ENCODE measurements at places on chromosomes 2 and 18.

DNA sequence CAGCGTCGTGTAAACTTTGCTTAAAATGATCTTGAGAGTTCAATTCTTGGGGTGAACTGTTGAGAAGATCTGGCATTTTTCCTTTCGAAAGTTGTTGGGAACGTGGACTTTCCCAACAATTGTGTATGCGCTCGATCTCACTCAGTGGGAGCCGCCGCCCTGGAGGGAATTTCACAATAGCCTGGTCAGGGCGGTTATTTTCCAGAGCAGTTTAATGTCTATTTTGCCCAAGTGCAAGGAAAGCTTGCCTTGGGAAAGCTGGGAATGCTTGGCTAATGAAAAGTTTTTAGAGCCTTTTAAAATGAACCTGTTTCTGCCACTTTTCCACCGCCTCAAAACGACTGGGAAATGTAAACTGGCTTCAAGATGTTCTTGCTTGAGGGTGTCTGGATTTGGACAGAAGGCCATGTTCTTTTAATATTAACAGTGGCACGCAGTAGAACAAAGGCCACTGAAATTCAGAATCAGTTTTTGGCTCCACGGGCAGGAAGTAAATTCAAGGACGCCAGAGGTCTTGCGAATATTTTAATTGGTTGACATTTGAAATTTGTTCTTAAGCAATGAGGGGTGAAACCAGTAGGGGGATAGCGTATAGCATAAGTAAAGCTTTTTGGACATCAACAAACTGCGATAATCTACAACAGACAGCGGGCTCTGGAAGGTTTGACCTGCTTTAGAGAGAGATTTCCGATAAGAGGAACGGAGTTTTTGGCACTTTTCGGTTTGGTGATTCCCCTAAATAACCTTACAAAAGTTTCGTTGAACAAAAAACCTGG lies 1.2 kb downstream of the CFLAR start:
- DNase-seq = peak; percentile 72

GRCh38 chr2:515441-516127 lies 161.6 kb downstream of the TMEM18 start:
- DNase-seq = no peak

DNA sequence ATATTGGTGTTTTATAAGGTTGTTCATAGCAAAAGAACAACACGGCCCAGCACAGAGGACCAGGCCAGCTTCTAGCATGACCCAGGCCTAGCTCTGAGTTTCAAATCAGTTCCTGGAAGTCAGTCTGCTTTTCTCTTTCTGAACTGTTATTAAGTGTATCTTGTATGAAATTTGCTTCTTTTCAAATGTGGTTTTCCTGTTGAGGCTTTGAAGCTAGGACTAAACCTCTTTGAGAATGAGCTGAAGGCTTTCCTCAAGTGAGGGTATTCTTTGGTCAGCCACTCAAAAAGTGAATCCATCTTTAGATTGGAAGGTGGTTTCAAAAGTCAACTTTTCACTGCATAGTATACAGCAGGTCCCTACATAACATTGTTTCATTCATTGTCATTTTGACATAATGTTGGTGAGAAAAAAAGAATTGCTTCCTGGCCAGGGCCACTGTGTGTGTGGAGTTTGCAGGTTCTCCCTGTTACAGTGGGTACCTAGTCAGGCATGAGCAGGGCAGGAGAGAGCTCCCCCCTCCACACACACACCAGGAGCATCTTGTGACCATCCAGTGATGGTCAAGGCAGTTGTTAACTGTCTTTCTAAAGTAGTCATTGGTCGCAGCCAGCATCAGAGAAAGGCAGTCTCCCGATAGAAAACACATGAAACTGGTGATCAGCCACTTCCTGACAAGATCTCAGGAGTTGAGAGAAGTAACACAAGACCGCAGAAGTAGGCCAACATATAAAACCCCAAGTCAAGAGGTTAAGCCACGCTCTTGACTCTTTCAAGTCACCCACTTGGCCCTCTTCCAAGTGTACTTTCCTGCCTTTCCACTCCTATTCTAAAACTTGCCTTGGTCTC lies 6.7 kb upstream of the ACAA2 start:
- no peak for DNase-seq

DNA sequence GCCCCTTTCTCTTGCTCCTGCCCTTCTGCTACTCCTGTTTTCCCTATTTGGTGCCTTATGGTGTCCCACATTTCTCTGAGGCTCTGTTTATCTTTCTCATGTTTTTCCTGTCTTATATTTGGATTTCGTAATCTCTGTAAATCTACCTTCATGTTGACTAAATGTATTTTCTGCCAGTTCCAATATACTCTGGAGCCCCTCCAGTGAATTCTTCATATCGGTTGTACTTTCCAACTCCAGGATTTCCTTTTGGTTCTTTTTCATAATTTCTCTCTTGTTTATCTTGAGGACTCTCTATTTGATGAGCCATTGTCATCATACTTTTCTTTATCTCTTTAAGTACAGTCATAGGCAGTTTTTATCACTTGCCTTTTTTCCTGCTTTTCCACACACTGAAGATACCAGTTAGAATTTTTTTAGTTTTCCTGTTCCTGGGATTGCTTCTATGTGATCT lies 19.1 kb downstream of the SCLY start:
- DNase-seq = no peak

- DNase-seq = no peak
These were observed 185.7 kb downstream of the HAUS1 start for GRCh38 chr18:46289931-46290330.

DNA sequence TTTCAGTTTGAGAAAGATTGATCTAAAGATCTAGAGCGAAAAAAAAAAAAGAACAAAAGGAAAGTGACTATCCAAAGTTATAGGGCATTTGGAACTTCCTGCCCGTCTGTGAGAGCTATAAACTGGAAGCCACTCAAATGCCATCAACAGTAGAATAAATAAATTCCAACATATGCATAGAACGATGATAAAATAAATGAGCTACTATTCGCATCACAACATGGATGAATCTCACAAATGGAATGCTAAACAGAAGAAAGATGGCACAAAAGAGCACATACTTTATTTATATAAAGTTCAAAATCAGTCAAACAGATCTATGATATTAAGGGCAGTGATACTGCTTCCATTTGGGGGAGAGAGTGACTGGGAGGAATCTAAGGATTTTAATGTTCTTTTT lies 128.8 kb downstream of the TTC32 start:
- no peak for DNase-seq

- DNase-seq = no peak
These were observed 537.9 kb upstream of the RAB6C start for GRCh38 chr2:129441610-129442009.

GRCh38 chr18:4444306-4444705 lies 10.8 kb downstream of the DLGAP1 start:
- no peak for DNase-seq

DNA sequence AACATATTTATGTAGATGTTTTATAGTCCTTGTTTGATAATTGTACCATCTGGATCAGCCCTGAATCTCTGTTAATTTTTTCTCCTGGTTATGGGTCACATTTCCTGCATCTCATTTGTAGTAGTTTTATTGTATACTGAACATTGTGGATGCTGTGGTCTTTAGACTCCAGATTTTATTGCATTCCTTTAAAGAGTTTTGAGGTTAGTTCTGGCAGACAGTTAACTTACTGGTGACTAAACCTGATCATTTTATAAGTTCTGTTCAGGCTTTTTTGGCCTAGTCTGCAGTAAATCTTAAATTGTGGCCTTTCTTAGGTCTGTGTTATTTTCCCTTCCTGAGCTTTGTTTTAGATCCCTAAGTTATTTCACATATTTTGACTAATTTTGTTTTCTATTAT lies 84.3 kb downstream of the FANCL start:
- DNase-seq = peak; percentile 80

- no peak for DNase-seq
These were observed 114.5 kb downstream of the MMADHC start for GRCh38 chr2:149473068-149473467.

DNA sequence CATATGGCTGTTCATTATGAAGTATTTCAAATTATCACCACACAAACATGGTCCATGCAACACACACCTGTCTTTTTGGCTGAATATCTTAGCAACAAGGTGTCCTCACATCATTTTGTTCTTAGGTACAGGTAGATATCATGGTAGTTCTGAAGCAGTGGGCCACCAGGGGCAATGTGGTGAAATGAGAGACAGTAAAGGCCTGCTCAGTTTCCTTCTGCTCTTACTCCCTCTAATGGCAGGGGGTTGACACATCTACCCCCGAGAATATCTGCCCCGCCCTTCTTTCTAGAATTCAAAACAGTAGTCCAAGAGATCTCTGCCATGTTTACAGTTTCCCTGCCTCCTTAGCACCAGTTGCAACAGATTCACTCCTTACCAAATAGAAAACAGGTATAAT lies 147.0 kb upstream of the KLHL14 start:
- no peak for DNase-seq

DNA sequence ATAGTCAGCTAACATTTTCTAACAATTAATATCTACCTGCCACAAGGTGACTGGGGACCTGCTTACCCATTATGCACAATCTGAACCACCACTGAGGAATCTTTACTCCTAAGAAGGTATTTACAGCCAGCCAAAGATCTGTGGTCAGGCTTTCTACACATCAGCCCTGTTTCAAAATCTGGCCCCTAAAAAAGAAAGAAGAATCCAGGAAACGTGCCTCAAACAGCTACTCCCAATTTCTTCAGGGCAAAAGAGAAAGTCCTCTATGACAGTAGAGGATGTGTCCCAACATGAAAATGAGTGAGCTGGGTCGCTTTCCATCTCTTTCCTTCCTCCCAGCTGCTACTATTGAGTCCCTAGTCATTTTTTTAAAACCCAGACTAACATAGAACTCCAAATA lies 79.5 kb downstream of the EPB41L3 start:
- no peak for DNase-seq

- no peak for DNase-seq
These were observed 55.4 kb downstream of the EPAS1 start for GRCh38 chr2:46352621-46353020.

DNA sequence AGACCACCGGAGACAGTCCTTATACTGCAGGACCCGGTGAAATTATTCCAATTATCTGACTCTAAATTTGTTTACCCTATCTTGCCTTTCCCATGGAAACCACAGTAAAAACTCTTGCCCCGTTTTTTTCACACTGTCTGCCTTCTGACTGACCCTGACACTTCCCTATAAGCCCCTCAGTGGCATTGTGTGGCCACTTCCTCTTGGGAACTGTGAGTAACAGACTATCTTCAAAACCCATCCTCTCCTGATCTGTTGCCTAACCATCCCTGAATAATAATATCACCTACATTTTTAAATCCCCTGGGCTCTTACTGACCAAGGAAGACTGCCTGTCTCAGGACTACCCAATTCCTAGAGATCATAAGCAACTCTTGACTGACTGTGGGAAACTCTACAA lies 42.6 kb upstream of the RNF152 start:
- no peak for DNase-seq

DNA sequence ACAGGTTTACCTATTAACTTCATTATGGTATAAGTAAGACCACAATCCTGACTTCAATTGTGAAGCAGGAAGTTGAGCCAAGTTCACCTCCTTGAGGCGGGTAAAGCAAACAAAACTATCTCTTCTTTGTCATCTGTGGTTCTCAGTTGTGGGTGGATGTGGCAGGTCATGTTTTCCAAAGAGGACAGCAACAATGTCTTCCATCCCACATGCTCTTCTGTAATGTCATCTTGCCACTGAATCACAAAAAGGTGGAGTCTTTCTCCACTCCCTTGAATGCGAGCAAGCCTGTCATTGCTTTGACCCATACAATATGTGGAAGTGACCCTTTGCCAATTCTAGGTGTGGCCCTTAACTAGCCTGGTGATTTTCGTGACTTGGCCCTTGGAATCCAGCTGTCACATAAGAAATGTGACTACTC lies 98.7 kb downstream of the GRB14 start:
- no peak for DNase-seq

DNA sequence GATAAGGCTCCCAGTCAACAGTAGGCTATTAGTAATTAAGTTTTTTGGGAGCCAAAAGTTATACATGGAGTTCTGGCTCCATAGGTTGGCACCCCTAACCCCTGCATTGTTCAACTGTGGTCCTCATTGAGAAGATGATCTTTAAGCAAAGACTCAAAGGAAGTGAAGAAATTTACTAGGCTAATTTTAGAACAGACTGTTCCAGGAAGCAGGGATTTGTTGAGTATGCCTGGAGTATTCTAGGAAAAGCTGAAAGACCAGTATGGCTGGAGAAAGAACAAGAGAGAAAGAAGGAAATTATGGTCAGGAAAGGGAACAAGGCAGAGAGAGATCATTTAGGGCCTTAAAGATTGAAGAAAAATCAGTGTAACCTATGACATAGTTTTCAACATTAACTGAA lies 125.1 kb downstream of the PMAIP1 start:
- DNase-seq = no peak

DNA sequence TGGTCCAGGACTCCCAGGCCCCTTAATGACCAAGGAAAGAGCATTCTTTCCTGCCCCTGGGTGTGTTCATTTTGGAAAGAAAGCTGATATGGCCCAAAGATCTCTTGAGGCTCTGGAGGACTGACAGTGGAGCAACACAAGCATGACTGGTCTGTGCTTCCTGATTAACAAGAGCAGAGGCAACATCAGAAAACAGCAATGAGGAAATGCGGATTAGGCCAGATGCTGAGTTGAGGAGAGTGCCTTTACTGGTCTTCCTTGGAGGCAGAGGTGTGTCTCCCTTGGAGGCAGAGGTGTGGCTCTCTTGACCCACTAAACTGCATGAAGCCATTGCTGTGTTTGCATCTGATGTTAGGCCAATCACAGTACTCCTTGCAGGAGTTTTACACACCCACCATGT lies 19.9 kb downstream of the IL36B start:
- no peak for DNase-seq

GRCh38 chr2:217953011-217953481 lies 49.7 kb downstream of the TNS1 start:
- DNase-seq = no peak

GRCh38 chr2:239950144-239951128 lies 74.7 kb downstream of the NDUFA10 start:
- DNase-seq = no peak

DNA sequence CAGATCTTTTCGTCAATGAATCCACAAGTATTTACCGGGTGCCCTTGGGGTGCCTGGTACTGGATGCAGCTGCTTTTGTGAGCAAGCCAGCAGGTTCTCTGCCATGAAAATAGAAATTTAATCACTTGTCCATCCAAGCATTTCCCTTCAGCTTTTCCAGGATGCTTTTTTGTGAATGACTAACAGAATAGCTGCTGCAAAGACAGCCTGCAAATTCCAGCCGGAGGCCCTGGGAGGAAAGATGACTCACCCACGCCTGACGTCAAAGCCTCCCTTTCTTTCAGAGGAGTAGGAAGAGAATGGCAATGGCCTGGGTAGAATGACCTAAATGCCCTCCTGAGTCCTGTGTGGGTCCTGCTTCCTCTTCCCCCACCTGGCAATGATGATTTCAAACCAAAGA lies 111.9 kb downstream of the AP1S3 start:
- DNase-seq = peak; percentile 89

- no peak for DNase-seq
These were observed 5.6 kb downstream of the SLC66A3 start for GRCh38 chr2:11160731-11161455.

DNA sequence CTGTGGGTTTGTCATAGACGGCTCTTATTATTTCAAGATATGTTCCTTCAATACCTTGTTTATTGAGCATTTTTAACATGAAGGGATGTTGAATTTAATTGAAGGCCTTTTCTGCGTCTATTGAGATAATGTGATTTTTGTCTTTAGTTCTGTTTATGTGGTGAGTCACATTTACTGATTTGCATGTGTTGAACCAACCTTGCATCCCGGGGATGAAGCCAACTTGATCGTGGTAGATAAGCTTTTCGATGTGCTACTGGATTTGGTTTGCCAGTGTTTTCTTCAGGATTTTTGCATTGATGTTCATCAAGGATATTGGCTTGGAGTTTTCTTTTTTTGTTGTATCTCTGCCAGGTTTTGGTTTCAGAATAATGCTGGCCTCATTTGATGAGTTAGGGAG lies 60.5 kb downstream of the GTF3C3 start:
- no peak for DNase-seq
